GM23338 (cell line): ENCODE measurements at places on chromosomes 11 and 22. TPM values are rescaled to one million over a fixed set of nuclear protein-coding genes. Genes with fewer than 3 reads are reported as not detected.

The KCNJ1 gene
- total RNA-seq = not detected in 2 replicates

The OR8B3 gene
- not detected in 2 replicates for total RNA-seq

The PKDREJ gene
- not detected in 2 replicates for total RNA-seq

- no peak for DNase-seq
Measured at GRCh38 chr22:29105468-29105867, 32.6 kb downstream of the KREMEN1 start.

- DNase-seq = no peak
Measured at GRCh38 chr11:93686812-93687211, 25.3 kb downstream of the CEP295 start.
